ENCODE measurements at places on chromosomes 1 and 21.

DNA sequence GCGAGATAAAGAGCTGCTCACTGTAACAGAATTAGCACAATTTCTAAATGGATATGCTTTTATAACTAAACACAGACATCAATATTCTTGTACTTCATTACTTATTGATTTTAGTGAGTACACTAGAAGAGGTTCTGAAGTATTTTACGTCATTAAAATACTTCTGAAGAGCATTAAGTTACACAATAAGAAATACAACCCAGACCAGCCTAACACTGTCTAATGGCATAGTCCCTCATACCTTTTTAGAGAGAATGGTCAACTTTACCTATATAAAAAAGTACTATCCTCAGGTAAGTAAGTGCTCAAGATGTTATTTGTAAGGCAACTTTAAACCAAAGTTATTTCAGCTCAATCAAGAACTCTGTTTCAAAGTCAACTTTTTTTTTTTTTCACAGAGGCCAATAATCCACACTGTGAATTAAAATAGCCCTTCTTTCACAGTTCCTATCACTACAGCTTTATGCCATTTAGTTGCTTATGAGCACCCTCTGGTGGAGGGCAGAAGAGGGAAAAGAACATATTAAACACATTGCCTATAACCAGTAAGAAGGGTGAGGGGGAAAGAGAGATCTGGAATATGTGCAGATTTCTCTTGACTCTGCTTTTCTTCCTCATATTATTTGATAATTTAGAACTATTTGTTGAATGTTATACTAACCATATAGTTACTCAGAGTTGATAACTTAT, 182.1 kb upstream of the DMRTA2 start:
- peak; percentile 21 for DNase-seq

GRCh38 chr1:41508290-41508689, 23.8 kb upstream of the EDN2 start:
- no peak for DNase-seq

DNA sequence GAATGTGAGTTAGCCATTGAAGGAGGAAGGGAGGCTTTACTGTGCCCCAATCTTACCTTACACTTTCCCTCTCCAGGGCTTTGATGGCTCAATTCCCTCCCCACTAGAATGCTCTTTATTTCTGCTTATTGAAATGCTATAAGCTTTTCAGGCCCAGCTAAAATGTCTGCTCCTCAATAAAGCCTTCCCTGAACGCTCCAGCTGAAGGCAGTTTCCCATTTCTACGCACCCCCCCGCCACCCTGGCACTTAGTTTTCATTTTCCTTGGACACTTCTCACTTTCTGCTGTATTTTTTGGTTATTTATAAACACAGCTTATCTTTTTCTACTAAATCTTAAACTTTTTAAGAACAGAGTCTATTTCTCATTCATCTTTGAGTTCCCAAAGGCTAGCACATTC, 7.1 kb upstream of the TMEM167B start:
- no peak for DNase-seq

- DNase-seq: no peak
Measured at GRCh38 chr1:7915826-7916500, 24.7 kb downstream of the TNFRSF9 start.

DNA sequence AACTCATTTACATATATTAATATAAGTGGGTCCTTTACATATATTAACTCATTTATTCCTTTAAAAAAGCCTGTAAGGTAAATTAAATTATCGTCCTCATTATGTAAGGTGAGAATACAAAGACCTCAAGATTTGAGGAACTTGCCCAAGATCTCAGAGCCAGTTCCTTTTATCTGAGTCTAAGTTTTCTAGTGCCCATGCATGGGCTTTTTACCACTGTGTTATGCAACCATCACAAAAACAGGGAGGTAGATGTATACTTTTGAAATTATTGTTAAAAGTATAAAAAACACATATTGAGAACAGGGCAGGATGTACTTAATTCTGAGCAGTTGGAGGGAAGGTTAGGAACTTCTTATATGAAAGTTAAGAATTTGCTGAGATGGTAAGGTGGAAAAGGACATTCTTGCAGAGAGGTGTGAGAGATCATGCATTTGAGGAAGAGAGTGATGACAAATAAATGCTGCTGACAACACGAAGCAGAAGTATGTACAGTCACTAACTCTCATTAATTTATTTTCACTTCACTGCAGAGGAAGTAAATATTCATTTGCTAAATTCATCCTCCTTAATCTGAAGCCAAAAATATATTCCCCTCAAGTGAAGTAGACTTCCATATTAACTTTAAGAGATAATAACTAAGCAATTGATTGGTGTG, 28.9 kb upstream of the LYPLAL1 start:
- no peak for DNase-seq

GRCh38 chr21:42417533-42417932, 13.8 kb downstream of the UBASH3A start:
- no peak for DNase-seq

DNA sequence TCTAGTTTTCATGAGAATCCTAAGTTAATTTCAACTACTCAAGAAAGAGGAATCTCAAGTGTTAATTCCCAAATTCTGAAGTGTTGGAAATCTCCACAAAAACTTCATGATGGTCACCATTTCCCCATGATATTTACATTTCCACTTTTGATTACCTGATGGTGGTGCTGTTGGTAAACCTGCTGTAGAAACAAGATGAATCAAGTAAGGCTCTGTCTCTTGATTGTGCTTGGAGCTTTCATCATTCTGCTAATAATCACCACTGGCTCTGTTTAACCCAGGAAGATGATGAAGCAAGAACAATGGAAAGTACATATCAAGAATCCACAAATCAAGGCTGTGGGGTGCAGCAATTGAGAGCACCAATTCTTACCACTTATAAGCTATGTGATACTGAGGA, 77.8 kb downstream of the C4BPA start:
- no peak for DNase-seq

- no peak for DNase-seq
Measured at GRCh38 chr1:172472495-172472894, 28.6 kb upstream of the PIGC start.

DNA sequence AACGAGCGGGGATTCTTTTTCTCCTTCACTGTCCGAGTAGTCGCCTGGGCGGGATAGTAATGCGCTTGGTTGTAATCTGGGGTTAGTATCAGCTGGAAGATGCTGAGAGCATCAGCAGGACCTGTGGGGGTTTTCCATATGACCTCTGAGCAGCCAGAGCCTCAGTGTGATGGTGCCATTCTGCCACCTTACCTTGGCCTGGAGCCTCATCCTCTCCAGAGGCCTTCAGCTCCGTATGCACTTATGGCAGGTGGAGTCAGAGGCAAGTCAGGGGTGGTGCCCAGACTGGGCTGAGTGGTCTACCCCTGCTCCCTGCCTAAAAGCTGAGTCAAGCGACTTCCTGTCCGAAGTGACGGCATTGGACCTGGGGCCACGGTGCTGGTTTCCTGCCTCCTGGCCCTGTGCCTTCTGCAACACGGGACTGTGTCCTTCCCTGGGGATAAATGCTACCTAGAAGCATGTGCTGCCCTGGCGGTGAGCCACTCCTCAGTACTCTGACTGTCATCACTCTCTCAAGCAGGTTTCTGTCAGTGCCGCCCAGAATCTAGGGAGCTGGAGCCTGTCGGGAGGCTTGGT, 24.7 kb downstream of the TENT5C start:
- DNase-seq: no peak

DNA sequence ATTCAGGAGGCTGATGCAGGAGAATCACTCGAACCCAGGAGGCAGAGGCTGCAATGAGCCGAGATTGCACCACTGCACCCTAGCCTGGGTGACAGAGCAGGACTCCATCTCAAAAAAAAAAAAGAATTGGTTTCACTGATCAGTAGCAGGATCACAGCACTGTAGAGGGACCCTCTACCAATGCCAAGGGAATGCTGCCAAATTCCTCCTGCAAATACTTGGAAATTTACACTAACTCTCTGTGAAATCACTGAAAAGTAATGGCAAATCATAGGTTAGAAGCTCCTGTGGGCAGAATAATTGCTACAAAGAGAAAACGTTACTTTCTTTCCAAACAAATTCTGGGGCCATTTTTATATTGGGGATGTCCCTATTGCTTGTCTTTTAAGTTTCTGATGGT, 6.7 kb upstream of the GPR25 start:
- DNase-seq: no peak

- no peak for DNase-seq
Measured at GRCh38 chr1:10634428-10635084, 159.8 kb downstream of the PEX14 start.

DNA sequence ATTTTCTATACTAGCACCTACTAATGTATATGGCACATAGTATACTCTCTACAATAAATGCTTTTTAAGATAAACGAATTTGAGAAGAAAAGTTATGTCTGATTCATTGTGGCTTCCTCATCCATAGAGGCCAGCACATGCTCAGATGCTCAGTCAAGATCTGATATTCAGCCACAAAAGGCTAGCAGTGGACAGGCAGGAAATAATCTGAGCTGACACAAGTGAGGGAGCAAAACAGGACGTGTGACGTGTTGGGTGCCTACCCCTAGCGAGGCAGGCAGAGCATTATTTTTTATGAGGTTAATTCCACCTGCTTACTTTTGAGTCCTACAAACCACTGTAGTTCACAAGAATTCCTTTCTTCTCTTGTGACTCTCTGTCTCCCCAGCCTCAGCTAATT, 550.9 kb downstream of the SMYD3 start:
- DNase-seq: no peak

DNA sequence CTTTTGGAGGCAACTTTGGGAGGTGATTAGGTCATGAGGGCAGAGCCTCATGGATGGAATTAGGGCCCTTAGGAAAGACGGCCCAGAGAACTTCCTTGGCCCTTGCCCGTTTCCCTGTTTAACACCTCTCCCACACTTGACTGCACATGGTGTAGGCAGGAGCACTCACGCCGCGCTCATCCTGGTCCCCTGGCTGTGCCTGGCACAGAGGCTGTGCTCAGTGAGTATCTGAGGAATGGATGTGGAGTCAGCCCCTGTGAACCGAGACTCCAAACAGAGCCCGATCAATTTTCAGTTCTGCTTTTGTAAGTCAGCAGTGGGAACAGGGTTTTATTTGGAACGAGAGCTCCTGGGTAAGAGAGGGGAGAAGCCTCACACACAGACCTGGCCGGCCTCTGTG, 29.8 kb upstream of the ETV3 start:
- no peak for DNase-seq

DNA sequence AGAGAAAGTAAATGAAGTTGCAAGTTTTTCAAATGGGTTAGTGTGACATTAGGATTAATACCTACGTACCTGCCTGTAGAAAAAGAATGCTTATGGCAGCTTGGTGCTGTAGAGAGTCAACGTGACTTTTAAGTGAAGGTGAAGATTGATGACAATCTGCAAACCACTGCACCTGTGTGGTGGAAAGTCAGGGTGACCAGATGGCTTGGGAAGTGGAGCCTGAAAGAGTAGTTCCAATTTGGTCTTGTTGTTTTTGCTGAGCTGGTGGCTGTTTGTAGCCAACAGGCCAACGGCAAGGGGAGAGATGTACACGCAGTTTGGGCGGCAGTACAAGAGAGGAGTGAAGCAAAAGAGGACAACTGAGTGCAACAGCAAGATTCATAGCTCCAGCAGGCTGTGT, 78.1 kb upstream of the JAK1 start:
- no peak for DNase-seq

All from NCI-H2227 treated with DMSO at 0.1 percent for 48 hours (cell line).